ENCODE measurements at places on chromosomes 1 and 21.

- DNase-seq, result no peak
Measured at GRCh38 chr21:43764576-43765495, 11.3 kb downstream of the CSTB start.

DNA sequence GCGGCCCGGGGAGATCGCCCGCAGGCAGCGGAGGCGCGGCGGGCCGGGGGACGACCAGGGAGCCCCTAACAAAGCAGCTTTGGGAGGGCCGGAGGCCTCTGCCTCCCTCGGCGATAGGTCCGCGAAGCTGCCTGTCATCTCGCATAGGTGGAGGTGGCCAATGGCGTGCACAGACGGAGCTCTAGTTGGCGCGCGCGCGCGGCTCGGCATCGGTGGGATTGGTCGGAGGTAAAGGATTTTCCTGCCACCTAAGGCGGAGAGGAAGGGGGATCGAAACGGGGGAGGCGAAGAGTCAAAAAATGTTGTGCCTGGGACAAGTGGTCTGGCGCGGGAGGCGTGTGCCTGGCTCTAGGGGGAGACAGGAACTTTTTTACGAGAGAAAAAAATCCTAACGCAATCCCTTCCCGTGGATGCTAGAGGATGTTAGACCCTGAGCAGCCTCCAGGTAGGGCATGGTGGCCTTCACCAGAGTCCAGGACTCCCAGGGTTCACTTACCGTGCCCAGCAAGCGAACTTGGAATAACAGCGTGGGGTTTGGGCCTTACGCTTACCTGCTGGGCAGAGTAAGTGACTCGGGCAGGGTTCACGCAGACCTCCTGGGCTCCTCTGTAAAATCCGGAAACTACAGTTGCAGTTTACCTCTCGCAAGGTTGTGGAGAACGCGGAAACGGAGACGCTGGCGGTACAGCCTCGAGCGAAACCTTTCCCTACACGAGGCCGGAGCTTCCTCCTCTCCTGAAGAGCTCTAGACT, 99.9 kb upstream of the SOD1 start:
- peak; percentile 93 for DNase-seq

- DNase-seq, result no peak
Measured at GRCh38 chr1:173476197-173476664, 904 bp upstream of the PRDX6 start.

- peak; percentile 35 for DNase-seq
Measured at GRCh38 chr1:86750530-86750929, 46.2 kb downstream of the SH3GLB1 start.

GRCh38 chr21:30719401-30719800, 824 bp upstream of the KRTAP21-3 start:
- DNase-seq, result no peak

DNA sequence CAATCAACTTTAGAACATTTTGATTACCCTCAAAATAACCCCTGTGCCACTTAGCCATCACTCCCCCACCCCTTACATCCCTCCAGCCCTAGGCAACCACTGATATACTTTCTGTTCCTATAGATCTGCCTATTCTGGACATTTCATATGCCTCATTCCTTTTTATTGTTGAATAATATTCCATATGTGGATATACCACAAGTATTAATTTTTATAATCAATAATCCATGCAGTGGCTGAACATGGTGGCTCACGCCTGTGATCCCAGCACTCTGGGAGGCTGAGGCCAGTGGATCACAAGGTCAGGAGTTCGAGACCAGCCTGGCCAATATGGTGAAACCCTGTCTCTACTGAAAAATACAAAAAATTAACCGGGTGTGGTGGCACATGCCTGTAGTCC, 20.1 kb upstream of the MED18 start:
- DNase-seq, result no peak

GRCh38 chr1:16165073-16165364, 9.2 kb upstream of the EPHA2 start:
- DNase-seq, result peak; percentile 44

DNA sequence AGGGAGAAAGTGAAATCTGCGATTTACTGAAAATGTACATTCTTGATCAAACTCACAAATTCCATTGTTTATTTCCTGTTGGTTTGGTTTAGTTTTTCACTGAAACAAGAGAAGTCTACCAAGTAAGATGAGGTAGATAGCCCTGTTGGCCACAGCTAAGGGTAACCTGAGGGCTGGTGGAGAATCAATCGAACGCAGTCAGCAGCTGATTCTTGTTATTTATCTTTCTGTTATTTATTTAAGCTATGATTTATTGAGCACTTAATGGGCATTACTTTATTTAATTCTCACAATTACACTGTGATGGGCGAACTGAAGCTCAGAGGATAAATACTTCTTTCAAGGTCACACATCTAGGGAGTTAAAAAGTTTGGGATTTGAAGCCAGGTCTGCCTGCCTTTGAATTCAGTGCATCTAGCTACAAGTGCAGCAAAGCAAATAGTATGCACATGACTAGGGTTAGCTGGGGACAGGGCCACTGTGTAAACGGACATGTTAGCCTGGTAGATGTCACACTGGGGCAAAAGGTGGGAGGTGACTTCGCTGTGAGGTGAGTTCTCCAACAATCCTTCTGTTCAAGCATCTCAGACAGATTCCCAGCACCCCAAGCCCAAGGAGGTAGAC, 106.5 kb upstream of the GADD45A start:
- peak; percentile 76 for DNase-seq

DNA sequence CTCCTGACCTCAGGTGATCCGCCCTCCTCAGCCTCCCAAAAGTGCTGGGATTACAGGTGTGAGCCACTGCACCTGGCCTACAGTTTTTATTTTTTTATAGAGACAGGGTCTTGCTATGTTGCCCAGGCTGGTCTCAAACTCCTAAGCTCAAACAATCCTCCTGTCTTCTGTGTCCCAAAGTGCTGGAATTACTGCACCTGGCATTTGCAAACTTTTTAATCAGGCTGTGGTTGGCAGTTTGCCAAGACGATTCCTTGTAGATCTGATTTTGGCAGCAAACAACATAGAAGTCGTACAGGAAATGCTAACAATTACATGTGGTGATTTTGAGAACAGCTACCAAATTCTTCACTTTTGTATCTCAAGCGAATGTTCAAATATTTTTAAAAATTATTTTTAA, 10.1 kb downstream of the RBP7 start:
- no peak for DNase-seq

DNA sequence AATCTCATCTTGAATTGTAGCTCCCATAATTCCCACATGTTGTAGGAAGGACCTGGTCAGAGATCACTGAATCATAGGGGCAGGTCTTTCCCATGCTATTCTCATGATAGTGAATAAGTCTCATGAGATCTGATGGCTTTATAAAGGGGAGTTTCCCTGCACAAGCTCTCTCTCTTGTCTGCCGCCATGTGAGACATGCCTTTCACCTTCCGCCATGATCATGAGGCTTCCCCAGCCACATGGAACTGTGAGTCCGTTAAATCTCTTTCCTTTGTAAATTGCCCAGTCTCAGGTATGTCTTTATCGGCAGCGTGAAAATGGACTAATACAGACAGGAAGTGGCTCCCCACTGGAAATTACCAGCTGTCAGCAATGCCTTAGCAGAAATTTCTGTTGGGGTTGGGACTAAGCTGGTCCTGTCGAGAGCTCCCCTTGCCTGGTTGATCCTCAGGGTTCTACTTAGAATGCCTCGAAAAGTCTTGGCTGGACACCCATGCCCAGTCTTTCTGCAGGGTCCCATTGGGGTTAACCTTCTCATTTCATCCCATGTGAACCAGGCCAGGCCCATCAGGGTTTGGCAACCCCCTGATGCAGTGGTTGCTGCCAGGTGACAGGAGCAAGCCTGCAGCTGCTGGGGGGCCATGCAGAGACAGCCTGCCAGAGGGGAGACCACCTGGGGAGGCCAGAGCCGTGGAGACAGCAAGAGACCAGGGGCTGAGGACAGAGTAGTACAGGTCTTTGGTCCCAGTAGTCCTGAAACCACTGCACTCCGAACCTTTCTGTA, 2.8 kb upstream of the ABCG1 start:
- no peak for DNase-seq

DNA sequence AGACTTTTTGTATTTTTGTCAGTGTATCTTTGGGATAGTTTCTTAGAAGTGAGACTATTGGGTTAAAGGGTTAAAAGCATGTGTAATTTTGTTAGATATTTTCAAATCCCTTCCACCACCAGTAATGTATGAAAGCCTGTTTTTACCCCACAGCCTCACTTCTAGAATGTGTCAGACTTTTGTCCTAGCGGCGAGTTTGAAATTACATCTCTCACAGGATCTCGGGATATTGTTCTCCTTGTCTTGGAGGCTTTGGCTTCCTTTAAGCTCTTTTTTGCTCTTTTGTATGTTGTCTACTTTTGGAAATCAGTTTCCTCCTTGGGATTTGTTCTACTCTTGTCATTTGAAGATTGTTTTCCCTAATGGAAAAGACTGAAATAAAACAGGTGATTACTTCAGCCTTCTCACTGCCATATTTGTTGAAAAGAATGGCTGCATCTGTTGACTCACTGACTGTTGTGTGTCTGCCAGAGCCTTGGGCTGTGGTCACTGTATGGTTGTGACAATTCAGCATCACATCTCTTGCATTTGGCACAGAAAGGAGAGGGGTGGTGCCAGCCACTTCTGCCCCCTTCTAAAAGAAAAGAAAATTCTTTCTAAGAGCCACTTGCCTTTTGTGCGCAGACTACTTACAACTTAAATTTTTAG, 22.6 kb downstream of the ST3GAL3 start:
- no peak for DNase-seq

DNA sequence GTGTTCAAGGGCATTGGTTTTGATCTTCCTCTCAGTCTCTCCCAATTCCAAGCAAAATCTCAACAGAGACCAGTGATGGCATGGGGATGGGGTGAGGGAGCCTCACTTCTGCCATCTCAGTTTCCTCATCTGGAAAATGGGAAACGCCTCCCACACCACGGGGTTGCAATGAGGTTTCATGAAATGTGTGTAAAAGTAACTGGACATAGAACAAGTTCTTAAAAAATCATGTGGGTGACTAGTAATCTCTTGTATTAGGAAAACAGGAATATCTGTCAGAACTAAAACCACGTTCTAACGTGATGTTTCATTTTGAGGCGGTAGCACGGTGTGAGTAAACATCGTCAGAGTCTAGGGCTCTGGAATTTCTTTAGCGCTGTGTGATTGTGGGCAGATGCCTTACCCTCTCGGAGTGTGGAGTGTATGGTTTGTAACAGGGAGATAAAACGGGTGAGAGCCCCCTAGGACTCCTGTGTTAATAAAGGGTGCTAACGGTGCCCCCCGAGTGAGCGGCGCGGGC, 55.5 kb upstream of the DNAJC6 start:
- peak; percentile 90 for DNase-seq

DNA sequence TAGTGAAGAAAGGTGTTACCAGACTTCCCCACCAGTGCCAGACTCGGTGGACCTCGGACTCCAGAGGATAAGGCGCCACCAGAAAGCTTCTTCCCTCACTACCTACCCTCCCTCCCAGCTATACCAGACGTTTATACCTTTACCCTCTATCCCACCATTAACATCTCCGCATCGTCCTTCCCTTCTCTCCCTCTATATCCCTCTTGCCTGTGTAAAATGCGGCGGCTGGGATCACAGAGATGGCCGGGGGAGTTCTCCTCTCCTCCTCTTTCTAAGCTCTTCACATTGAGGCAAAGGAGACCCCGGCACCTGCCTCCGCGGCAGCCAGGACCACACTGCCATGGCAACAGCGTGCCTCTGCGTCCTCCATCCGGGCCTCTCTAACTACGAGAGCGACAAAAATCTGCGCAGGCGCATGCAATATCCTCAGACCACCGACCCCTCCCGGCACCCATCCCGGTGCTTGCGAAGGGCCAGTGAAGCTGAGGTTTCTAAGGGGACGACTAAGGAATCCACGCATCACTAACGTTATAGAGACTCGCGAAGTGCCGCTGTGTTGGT, at the start of gene CCDC181:
Gene CCDC181 (minus strand): TSS at position 394 of the 561 bp plus-strand sequence. CDS start 2,547 bp downstream, outside the sequence.
- peak; percentile 90 for DNase-seq

DNA sequence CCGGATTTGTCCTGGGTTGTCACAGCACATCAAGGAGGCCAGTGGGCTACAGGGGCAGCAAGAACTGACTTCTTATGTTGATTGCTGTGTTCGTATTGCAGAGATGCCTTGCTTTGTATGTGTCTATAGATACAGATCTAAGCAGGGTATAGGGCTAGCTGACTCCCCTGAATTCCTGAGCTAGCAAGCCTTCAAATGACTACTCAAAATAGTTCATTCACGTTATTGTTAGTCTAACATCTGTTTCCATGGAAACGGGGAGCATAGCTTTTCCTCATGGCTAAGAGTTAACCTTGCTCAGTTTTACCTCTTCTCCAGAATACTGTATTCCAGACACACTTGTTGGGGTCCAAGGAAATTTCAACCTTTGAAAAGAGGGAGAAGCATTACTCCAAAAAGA, 24.1 kb downstream of the TRIM45 start:
- DNase-seq, result no peak

GRCh38 chr1:53600561-53600960, 138.4 kb downstream of the GLIS1 start:
- no peak for DNase-seq

- no peak for DNase-seq
Measured at GRCh38 chr1:63750721-63751120, 23.1 kb upstream of the ROR1 start.

DNA sequence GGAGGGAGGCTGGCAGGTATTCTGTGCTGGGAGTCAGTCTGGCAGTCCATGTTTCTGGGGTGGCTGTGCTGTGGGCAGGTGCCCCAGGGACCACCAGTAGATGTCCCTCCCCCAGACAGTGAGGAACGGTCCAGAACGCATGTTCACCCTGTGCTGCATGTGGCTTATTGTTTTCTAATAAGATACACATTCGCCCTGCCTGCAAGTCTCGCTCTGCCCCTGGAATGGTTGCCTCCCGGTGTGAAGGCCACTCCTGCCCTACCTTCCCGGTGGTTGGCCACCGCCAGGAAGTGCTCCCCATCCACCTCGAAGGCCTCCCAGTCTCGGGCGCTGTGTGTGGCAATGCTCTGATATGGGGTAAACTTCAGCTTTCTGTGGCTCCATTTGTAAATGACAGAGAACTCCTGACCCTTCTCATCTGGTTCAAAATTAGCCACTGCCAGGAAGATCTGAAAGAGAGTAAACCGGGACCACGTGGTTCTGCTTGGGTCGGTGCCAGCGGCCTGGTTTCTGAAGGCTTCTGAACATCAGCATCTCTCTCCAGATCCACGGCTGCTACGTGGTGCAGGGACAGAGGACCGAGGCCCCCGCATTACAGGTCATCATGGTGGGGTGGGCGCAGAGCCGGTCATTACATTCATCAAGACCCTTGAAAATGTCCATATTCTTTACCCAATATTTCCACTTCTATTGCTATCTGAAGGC, 14.5 kb downstream of the KRTAP10-1 start:
- no peak for DNase-seq

GRCh38 chr1:6950001-6950765, 164.9 kb downstream of the CAMTA1 start:
- DNase-seq, result no peak
